Activated CD8-positive, alpha-beta T cell treated with anti-CD3 and anti-CD28 coated beads for 36 hours (primary cell): ENCODE measurements at places on chromosomes 3 and 15. TPM values are rescaled to one million over a fixed set of nuclear protein-coding genes. Genes with fewer than 3 reads are reported as not detected.

DNA sequence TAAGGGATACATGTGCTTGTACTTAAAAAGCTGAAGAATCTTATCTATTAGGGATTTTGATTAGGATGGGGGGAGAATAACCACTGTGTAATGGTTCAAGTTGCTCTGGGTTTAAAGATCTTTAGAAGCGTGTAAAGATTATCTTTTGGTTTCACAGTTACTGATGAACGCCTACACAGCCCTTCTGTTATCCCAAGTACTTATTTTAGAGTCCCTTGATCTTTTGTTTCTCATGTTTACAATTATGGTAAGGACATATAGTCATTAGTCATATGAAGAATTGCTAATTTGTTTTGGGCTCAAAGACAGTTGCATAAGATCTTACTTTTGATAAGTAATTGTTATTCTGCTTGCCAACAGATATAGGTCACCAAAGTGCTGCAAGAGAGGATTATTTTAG, 160.1 kb downstream of the PLCL2 start:
- H3K27me3 ChIP-seq = no peaks in the 10 kb centered on the region
- no peak overlapping the region for H3K27ac ChIP-seq
- peaks cover 57% of the 10 kb centered on the region for H3K36me3 ChIP-seq
- H3K4me3 ChIP-seq = no peak overlapping the region

Gene KNG1
- not detected for total RNA-seq

- no peak overlapping the region for H3K27ac ChIP-seq
- no peaks in the 10 kb centered on the region for H3K36me3 ChIP-seq
- no peaks in the 10 kb centered on the region for H3K27me3 ChIP-seq
- no peak overlapping the region for H3K4me3 ChIP-seq
Measured at GRCh38 chr3:116815831-116816588, 106.4 kb downstream of the TUSC7 start.

GRCh38 chr3:177251755-177252154, 54.5 kb upstream of the TBL1XR1 start:
- H3K36me3 ChIP-seq = no peaks in the 10 kb centered on the region
- H3K27me3 ChIP-seq = no peaks in the 10 kb centered on the region
- DNase-seq = no peak

DNA sequence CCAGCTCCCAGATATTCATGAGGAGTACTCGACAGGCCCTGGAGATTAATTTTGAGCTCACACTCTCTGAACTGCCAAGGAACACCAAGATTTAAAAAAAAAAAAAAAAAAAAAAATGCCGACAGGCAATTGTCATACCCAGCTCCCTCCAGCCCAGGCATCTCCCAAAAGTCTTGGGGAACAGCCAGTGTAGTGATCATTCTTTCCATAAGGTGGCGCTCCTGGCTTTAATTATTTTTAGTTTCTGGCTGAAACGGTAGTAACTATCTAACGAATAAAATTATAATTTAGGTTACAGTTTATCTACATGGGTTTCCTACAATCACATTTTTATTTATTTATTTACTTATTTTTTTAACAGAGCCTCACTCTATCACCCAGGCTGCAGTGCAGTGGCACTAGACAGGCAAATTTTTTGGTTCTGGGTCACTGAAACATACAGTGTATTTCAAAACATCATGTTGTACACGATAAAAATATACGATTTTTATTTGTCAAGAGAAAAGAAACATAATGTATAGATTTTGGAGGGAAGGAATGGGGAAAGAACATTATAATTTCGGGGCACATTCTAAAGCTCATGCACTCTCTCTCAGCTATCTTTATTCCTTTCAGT, 157.3 kb downstream of the ADAMTS9 start:
- no peak overlapping the region for H3K4me3 ChIP-seq
- H3K27me3 ChIP-seq = peaks cover 16% of the 10 kb centered on the region
- H3K4me1 ChIP-seq = no peaks in the 10 kb centered on the region
- H3K27ac ChIP-seq = no peak overlapping the region
- peak; percentile 51 for DNase-seq

DNA sequence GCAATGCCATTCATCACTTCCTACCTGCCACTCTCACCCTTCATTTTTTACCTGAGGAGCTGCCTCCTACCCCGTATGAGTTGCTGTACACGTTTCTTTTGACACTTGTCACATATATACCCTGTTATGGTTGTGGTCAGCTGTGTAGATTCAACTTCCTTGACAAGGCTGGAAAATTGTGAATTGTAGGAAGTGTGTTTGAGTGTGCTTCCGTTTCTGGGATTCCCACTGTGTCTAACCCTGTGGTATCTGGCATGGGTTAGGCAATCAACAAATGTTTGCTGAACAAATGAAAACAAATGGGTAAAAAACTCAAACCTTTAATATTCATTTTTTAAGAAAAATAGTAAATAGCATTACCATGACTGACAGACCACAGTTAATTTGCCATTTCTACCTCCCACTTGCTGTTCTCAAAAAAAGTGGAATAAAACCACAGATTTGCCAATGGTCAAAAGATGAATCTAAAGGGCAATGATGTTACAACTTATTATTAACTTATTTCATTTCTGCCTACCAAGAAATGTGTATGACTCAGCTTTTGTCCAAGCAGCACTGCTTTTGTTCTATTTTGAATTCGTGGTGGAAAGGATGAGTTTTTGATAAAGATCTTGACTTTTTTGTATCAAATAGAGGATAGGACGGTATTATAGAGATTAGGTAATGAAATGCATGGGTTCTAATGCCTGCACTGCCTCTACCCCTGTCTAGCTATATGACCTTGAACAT, 404.6 kb downstream of the LPP start:
- no peak overlapping the region for H3K27ac ChIP-seq
- H3K36me3 ChIP-seq = no peaks in the 10 kb centered on the region
- peaks cover 26% of the 10 kb centered on the region for H3K4me1 ChIP-seq
- no peak for DNase-seq
- no peaks in the 10 kb centered on the region for H3K27me3 ChIP-seq
- H3K4me3 ChIP-seq = no peak overlapping the region

- H3K4me1 ChIP-seq = peaks cover 29% of the 10 kb centered on the region
- no peak overlapping the region for H3K27ac ChIP-seq
- no peaks in the 10 kb centered on the region for H3K27me3 ChIP-seq
- peaks cover 24% of the 10 kb centered on the region for H3K36me3 ChIP-seq
- DNase-seq = no peak
Measured at GRCh38 chr3:158718490-158719170, 13.6 kb downstream of the RARRES1 start.

Gene SERPINI2
- total RNA-seq = not detected

DNA sequence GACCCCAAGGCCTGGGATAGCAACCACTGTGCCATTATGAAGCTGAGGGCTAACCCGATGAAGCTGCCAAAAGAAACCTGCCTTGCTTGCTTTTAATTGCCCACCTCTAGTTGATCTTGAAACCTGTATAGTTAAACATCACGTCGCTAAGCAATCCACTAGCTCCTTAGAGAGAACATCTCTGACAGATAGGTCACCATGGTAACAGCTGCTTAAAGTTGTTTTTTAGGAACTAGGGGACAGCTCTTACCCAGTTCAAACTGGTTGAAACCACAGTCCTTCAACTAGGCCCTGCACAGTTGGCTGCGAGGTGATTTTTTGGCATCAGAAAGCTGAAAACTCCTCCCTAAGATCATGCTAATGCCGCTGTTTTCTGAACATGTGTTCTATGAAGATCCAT, 135.7 kb downstream of the EBLN2 start:
- no peak overlapping the region for H3K4me3 ChIP-seq
- no peak for DNase-seq
- H3K36me3 ChIP-seq = no peaks in the 10 kb centered on the region
- no peak overlapping the region for H3K27ac ChIP-seq

DNA sequence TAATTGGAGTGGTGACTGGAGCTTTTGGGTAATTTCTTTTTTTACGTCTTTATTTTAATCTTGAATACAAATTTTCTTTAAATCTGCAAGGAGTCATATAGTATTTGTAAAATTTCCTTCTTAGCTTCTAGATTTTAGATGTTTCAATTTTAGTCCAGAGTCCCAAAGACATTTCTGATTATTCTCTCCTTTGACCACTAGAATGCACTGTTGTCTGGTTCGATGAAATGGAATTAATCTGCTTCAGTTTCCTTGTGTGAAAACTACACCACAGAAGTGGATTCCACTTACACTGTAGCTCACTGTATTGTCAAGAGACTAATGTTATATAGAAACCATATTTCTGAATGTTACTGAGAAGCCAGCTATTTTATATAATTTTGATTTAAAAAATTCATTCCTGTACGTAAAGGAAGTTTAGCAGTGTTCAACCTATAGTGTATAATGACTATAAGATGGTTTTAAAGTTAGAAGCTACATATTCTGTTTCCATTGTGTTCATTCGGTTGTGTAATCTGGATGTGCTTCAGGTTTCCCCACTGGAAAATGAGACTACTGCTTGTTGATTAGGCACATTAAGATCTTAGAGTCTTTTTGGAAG, 6.1 kb downstream of the GRAMD1C start:
- no peaks in the 10 kb centered on the region for H3K27me3 ChIP-seq
- no peaks in the 10 kb centered on the region for H3K4me1 ChIP-seq
- no peak overlapping the region for H3K27ac ChIP-seq
- DNase-seq = no peak

DNA sequence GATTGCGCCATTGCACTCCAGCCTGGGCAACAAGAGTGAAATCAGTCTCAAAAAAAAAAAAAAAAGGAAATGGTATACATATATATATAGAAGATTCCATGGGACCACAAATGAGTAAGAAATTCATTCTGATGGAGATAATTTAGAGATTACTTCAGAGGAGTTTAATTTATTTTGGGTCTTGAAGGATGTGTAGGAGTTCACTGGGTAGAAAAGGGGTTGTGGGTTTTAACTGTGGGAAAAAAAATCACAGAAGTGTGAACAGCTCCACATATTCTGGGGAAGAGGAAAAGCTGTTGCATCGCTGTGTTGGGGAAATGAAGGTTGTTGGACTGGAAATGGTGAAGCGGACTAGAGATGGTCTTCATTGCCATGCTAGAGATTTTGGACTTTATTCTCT, 4.1 kb upstream of the ICE2 start:
- H3K4me1 ChIP-seq = peaks cover 49% of the 10 kb centered on the region
- H3K27me3 ChIP-seq = no peaks in the 10 kb centered on the region
- H3K4me3 ChIP-seq = no peak overlapping the region
- peaks cover 21% of the 10 kb centered on the region for H3K36me3 ChIP-seq

Gene TLR9
- 2.0 TPM for total RNA-seq

DNA sequence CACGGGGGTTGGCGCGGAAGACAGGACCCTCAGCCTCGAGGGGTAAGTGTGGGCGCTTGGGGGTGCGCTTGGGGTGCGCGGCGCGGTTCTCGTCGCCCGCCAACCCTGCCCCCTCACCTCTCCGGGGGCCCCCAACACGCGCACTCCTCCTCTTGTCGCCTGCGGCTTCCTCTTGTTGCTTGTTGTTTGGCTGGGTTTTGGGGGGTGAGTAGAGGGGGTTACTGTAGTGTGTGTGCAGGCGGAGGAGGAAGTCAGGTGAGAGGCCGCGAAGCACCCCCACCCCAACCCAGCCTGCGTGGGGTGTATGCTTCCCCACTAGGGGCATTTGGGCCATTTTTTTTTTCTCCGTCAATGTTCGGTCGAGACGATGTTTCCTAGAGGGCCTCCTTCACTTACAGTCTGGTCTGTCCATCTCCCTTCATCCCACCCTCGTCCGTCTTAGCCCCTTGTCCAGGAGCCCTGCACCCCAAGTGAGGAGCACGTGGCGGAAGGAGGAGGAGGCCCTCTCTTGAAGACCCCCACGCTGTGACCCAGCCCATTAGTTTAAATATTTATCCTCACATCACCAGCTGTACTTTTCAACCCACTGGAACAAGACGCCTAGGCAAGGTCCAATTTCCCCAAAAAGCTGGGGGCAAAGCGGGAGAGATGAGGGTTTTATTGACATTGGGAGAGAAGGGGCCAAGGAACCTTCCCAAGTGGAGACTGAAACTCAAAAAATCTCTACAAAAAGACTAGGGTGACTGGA, 20.4 kb upstream of the SATB1 start:
- H3K4me3 ChIP-seq = peak overlapping the region; percentile 99
- peaks cover 78% of the 10 kb centered on the region for H3K36me3 ChIP-seq
- no peaks in the 10 kb centered on the region for H3K27me3 ChIP-seq

- H3K4me3 ChIP-seq = no peak overlapping the region
- no peaks in the 10 kb centered on the region for H3K4me1 ChIP-seq
- H3K36me3 ChIP-seq = no peaks in the 10 kb centered on the region
- H3K27me3 ChIP-seq = peaks cover 2% of the 10 kb centered on the region
Measured at GRCh38 chr3:24622696-24623225, 128.1 kb upstream of the THRB start.

DNA sequence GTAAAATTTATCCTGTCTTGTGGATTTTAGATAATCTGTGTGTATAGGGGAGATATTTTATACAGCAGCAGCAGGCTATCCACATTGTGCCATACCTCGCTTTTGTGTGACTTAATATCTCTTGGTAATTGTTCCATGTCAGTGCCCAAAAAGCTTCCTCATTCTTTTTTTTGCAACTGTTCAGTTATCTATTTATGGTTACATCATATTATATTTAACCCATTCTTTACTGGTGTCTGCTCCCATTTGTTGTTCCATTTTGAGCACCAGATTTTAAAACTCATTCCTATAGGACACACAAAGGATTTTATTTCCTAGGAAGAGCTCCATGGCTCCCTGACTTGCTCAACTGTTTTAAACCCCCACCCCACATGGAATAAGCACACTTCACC, 86.3 kb upstream of the RASGRP1 start:
- H3K27ac ChIP-seq = peak overlapping the region; percentile 96
- H3K27me3 ChIP-seq = no peaks in the 10 kb centered on the region
- peak overlapping the region; percentile 73 for H3K4me3 ChIP-seq
- peaks cover 11% of the 10 kb centered on the region for H3K36me3 ChIP-seq
